Stimulated activated CD4-positive, alpha-beta T cell treated with anti-CD3 and anti-CD28 coated beads, Interleukin-12 subunit alpha, Interleukin-12 subunit beta, amount 100 ng/mL, for 24 hours (primary cell): ENCODE measurements at places on chromosomes 2 and 18.

DNA sequence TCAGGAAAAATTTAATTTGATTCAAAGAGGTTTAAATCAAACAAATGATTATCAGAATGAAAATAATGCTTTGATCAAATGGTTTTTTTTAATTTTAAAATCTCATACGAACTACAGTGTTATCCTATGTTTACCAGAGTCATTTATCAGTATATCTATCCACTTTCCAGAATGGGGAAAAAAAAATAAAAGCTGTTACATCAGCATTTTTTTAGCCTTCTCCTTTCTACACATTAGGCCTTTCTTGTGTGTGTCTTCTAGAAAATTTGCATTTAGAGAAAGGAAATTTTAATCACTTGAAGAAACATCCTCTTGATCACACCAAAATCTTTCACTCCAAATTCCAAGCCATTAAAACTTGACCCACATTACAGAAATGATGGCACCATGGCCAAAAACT, 608.9 kb upstream of the ID2 start:
- no peak for DNase-seq

- DNase-seq: no peak
Measured at GRCh38 chr2:223081789-223082188, 29.8 kb downstream of the KCNE4 start.

- DNase-seq: no peak
Measured at GRCh38 chr2:241741016-241741415, 6.6 kb downstream of the D2HGDH start.

- no peak for DNase-seq
Measured at GRCh38 chr2:55401124-55401523, 18.5 kb downstream of the CCDC88A start.

DNA sequence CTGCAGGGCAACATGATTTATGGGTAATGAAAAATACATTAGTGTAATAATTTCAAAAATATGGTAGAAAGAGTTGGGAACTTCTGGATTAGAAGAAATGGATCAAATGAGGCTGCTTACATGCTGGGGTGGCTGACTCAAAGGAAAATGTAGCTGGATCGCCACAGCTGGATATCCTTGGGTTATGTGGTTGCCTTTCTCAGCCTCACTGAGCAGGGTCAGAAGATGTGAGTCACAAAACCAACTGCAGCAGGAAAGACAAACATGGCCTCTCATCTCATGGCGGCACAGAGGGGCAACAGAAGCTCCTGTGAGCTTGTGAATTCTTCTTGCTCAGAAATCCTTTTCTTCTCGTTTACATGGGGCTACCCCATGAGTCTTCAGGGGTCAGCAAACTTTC, 317.1 kb upstream of the SPRED2 start:
- DNase-seq: no peak

DNA sequence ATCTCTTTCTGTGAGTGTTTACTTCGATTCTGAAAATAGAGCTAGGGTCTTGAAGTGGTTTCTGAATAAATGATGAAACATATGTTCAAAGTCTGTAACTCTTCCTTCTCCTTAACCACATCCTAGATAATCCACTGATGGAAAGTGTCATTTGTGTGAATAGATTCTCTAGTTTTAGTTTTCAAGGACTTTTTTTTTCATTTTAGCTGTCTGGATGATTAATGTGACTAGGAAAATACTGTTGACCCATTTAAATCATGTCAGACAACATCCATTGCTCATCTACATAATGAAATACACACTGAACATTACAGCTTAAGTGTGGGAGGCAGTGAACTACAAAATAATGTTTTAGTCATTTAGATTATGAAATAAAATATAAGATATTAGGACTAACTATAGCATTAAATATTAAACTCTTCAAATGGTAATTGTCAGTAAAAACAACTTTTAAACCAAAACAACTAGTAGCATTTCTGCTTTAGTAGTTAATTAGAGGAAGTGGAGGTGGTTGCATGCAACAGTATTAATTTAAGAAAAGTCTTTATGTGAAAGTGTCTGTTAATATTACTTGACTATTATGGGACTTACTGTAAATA, 39.1 kb upstream of the DLX1 start:
- DNase-seq: no peak

DNA sequence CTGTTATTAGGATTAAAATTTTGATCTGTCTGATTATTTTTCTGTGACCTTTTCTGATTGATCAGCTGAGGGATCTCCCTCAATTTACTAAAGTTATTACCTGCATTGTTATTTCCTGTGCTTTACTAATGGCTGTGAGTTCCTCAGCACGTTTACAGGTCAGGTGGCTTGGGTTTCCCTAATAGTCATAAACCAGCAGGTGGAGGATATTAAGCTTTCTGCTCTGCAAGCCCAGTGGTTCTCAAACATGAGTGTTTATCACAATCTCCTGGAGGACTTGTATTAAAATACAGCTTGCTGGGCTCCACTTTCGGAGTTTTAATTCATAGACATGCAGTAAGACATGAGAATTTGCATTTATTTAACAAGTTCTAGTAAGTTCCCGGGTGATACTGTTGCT, 22.4 kb upstream of the UGP2 start:
- DNase-seq: no peak

DNA sequence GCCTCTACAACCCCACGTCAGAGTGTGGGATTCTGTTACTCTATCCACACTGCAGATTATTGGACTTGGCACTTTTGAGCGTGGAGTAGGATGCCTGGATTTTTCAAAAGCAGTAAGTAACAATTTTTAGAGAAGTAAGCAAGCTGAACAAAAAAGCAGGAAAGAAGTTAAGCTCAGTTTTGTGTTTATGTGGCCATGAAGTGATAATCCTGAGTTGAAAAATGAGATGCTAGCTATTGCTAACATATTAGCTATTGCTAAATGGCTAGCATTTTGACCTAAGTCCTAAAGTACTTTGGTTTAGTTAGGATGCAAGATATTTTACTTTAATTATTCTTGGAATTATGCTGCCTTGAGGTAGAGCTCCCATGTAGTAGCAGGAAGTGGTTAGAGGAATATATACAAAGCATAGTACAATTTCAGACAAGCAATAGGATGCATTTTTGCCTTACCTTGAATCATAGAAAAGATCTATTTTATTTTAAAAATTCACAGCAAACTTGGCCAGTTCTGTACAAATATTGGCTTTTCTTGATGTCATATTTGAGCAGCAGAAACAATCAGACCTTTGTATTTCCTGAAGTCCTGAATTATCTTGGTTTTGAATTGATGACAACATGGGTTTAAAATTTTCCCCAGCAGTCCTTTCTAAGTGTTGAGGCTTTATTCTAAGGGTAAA, 74.6 kb downstream of the COX7A2L start:
- no peak for DNase-seq

- DNase-seq: no peak
Measured at GRCh38 chr18:42838546-42839145, 276.8 kb downstream of the RIT2 start.

DNA sequence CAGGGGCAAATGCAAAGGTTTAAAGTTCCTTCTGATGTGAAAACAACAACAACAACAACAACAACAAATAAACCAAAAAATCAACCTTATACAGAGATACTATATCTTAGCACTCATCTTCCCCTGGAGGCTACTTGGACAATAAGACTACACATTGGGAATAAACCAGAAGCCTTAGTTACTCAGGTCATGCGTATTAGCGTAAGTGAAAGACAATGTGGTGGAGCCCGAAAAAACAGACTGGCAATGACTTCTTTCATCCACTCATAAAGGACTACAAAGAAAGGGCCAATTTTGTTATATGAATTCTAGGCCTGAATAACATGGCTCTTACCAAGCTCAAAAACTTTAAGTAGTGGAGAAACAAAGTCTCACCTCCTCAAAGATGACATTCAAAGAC, 19.4 kb upstream of the PPP4R3B start:
- no peak for DNase-seq

- no peak for DNase-seq
Measured at GRCh38 chr18:47876813-47877212, 53.6 kb downstream of the SMAD2 start.

DNA sequence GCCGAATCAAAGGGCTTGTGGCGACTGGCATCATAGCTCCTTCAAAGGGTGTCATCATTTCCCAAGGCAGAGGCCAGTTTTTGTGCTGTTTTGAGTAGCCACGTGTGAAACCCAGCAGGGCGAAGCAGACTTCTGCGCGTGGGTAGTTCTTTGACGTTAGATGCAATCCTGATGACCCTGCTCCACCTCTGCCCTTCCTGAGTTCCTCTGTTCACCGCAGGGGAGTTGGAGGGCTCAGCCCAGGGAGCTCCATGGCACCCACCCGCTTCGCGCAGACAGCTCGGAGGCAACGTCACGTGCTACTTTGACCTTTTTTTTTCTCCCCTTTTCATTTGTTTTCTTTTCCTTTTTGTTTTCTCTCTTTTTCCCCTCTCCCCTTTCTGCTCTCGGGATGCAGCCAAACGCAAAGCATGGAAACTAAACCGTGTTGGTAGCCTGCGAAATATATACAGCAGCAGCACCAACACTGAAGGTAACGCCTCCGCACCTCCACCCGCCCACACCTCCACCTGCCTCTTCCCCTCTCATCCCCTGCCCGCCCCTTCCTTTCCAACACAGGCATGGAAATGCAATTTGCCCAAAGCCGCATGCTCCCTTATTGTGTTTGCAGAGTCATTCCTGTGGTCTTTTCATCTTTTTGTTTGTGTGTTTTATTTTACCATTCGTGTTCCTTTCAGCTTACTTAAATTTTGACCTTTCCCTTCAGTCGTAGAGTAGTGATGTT, 153.6 kb downstream of the GBX2 start:
- DNase-seq: no peak

DNA sequence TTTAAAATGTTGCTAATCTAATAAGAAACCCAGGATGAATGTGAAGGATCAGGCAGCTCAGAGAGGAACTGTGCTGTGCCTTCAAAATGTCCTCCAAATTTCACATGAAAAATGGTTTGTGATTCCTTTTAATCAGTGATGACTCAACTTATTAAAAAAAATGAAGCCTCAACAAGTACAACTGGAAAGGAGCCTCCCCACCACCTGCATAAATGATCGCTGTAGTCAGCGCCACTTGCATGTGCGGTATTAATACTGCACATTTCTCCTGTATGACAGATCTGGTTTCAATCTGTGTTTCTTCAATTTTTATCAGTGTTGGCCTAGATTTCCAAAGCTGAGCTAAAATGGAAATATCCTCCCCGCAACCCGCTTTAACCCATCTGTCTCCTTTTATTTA, 115.0 kb upstream of the TMEM200C start:
- DNase-seq: no peak

GRCh38 chr2:126187668-126188067, 468.3 kb upstream of the GYPC start:
- no peak for DNase-seq

DNA sequence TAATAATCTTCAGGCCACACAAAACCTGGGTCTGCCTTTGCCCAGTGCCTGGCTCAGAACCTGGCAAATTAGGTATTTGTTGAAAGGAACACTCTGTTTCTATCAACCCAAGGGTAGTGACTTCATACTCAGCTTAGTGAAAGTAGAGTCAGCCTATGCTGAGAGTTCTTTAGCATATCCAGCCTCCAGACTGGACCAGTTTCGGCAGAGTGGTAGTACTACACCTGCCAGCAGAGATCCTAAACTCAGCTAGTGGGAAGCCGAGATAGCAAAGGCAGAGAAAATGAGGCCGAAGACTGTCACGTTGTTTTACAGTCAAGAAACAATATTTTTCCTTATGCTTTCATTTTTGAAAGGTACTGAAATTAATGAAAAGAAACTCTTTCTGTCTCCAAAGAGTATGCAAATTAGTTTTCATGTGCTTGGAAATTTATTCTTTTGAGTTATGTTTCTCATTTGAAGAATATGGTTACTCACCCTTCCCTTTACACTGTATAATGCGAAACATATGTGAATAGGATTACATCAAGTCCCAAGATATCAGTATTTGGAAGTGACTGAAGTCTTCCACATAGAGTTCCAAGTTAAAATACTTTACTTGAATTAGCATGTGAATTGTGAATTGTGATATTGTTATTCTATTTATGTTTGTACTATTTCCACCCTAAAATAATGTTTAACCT, 52.2 kb upstream of the UGP2 start:
- DNase-seq: no peak

- no peak for DNase-seq
Measured at GRCh38 chr2:109335631-109336176, 206.7 kb downstream of the SH3RF3 start.

DNA sequence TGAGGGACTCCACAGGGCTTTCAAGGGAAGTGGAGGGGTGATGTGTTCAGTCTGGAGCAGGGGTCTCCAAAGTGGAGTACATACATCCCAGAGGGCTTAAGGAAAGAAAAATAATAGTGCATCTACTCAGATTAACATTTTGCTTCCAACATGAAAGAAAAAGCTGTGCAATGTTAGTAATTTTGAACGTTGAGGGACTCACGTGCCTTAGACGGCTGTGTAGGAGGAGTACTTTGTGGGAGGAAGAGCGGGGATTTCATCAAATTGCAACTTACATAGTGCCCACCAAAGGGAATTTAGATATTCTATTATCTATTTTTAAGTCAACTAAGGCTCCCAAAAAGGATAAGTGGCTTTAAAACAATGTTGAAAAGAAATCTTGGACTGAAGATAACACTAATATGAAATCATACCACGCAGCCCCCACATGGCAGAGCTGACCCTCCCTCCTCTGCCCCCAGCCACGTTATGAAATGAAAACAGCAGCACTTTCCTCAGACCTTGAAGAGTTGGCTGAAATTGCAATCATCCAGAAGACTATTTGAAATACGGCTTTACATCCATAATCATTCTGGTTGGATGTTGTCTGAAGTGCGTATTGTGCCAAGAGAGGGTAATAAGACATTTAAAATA, 42.9 kb downstream of the MEX3C start:
- DNase-seq: no peak

DNA sequence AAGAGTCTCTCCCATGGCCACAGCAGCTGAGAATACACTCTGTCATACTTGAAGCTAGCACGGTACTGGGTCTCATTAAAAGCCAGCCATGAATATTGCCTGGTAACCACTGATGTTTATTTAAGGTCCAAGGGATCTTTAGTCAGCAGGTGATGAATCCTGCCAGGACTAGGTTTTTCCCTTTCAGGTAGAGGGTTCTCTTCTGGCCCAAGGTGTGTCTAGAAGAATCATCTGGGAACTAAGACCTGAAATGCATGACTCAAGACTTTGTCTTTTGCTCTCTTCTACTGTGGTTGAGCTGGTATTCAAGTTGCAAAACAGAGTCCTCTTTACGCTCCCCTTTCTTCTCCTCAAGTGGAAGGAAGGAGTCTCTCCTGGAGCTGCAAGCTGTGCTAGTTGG, 400.5 kb upstream of the FSIP2 start:
- DNase-seq: no peak

DNA sequence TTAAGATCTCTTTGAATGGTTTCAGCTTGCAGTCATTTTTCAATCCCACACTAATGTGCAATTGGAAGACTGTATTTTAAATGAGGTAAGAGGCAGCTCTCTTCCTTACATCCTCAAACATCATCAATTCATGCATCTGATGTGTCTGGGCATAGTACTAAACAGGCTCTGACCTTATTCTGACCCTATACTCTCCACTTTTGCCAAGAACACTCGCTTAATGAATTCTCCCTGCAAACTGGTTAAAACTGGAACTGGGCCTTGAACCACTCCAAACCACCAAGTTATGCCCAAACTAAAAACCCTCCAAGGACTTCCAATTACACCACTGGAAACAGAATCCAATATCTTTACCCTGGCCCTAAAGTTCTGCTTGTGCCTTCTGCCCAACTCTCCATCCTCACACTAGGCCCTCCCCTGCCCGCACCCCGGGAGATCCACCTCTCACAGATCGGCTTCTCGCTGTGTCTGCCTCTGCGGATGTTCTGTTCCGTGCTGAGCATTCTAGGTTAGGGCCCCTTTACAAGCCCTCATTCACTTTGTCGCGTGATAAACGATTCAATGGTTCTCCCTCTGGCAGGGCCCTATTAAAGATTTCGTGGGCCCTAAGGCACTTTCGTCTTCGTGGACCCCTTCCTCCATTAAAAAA, 1.2 kb downstream of the M1AP start:
- DNase-seq: no peak

- no peak for DNase-seq
Measured at GRCh38 chr2:24844023-24844685, 50.9 kb downstream of the CENPO start.
